Islet precursor cell (in vitro differentiated cells): ENCODE measurements at places on chromosomes 4 and X.

- peak; percentile 94 for DNase-seq
Measured at GRCh38 chrX:103687073-103687695, 685 bp upstream of the MORF4L2 start.

- DNase-seq: peak; percentile 74
Measured at GRCh38 chr4:183797011-183797444, 108.1 kb upstream of the STOX2 start.

DNA sequence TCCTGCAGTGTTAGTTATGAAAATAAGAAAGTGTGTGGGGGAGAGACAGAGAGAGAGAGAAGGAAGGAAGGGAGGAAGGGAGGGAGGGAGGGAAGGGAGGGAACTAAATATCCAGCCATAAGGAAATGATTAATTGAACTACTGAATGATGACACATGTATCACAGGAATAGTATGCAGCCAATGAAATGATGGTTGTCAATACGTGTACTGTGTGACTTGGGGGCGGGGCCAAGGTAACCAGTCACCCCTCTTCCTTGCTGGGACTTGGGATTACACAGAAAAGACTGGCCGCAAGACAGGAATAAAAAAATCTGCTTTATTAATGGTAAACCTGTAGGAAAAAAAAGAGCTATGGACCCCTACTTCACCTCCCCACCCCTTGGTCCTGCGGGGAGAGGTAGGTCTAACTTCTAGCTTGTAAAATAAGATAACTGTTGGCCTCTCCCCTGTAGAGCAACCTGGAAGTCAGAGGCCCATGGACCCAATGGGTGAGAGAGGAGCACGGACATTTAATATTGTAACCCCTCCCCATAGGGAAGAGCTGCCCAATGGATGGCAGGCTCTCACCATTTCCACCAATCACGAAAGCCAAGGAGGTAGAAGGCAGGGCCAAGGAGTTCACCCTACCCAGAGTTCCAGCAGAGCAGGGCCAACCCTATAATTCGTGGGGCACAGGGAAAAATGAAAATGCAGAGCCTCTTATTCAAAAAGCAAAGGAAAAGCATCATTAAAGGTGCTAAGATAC is 7.4 kb downstream of the PPP2R2C start:
- DNase-seq: peak; percentile 46

DNA sequence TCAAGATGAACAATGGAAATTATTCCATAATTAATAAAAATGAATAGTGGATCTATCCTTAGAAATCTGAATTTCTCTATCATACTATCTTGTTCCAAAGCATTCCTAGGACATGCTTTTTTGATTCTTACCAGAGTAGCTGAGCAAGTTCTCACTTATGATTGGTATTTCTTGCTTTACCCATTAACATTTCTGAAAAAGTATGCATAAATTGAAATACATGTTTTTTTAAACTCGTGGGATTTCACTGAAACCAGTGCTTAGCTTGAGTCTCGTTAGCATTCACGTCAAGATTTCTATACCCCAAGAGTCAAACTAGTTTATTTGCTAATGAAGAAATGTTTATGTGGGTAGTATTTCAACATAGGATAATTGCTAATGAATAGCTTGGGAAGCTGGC is 89.0 kb downstream of the ELOVL6 start:
- no peak for DNase-seq

- peak; percentile 54 for DNase-seq
Measured at GRCh38 chr4:31674313-31674947, 954.3 kb downstream of the PCDH7 start.

DNA sequence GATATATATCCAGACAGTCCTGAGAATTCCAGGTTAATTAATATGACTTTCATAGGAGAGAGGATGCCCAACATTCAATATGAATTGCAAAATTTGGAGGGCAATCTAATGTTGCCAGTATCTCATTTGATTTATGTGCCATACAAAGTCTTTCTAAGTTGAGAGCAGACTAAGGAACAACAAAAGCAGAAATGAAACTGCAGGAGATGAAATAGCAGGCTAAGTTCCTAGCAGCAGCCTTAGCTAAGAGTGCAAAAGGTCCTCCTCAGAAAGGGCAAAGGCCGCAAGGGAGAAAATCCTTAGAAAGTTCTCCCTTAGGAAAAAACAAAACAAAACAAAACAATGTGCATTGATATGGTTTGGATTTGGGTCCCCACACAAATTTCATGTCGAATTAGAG is 602.9 kb upstream of the HTR2C start:
- DNase-seq: no peak

DNA sequence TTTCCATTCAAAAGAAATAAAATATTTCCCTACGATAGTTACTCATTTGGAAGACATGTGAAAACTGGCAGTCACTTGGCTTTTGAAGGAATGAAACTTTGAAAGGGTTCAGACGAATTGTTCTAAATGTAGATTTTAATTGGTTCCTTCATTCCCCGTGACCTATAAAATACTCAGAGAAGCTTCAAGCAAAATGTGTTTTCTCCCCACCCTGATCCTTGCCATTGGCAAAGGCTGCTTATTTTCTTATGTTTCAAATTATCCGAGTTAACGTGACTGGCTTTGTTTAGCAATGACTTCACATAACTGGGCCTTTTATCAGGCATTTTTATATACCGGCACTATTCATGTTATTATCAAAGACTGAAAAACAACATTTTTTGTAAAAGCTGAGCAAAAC is 204.1 kb upstream of the NEIL3 start:
- no peak for DNase-seq

DNA sequence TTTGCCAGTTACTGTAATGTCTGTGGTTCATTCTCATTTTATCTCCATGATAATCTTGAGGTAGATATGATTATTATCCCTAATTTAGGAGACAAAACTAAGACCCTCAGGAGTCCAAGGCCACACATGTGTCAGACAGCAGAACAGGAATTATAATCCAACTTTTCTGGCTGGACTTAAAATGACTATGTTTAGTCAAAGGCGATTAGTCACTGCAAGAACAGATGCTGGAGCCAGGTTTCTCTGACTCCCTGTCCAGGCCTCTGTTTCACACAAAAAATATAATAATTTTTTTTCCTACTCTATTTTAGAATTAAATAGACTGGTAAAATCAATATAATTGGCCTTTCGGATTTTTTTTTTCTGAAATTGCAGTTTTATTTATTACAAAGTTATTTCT is 56.7 kb upstream of the TMEM131L start:
- no peak for DNase-seq

GRCh38 chr4:8828869-8829268 is 42.8 kb downstream of the HMX1 start:
- no peak for DNase-seq

DNA sequence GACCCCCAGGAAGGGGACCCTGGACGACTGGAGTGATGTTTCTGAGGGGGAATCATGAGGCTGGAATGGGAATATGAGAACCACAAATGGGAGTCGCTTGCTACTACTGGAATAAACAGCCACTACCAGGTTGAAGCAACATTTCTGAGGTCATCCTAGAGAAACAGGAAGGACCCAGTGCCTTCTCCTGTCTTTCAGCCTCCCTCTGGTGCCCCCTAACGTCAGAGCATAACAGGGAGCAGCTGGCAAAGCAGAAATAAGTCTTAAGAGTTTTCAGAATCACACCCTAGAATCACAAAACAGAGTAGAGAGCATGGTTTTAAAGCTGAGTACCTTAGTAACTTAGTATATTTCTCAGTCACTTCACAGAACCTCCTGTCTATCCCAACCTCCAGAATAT is 347.8 kb upstream of the PITX2 start:
- DNase-seq: peak; percentile 84

DNA sequence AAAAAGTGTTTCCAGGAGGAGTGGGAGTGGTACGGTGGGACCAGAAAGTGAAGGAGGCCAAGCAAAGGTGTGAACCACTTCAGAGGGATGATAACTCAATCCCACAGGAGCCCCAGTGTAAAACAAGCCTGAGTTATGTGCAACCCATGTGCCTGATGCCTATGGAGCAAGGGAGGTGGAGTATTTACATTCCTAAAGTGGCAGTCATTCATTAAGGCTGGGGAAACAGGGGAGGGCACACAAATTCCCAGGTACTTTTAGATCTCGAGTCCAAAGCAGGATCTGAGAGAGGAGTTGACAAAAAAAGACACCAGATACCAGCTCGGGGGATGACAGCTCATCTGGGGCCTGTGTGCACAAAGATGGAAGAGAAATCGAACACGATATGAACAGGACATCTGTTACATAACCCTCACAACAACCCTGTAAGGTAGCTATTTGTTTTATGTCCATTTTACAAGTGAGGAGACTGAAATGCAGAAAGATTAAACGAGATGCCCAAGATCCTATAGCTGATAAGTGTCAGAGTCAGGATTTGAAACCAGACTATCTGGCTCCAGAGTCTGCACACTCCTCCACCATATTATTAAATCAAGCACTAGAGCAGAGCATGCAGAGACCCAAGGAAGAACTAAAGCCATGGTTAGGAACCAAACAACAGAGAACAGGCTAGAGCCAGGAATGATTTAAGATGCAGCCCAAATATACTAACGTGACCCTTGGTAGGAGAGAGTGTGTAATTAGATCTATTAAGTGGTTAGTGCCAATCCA is 91.9 kb upstream of the MAPK10 start:
- peak; percentile 91 for DNase-seq

- no peak for DNase-seq
Measured at GRCh38 chrX:53323196-53323595, 41.8 kb upstream of the IQSEC2 start.

DNA sequence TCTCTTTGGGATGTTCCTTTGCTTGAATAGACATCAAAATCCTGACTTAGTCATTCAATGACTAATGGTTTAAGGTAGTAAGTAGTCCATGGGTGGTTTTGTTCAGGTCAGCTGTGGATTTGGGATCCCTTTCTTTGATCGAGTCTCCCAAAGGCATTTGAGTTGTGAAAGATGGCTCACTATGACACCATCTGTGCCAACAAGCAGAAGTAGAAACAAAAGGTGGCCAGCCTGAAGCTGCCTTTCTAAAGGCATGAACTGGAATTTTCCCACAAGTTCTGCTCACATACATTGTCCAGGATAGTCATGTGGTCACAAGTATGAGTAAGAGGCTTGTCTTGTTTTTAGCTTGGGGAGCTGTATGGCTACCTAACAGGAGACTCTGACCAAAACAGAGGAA is 129.9 kb downstream of the CCNG2 start:
- no peak for DNase-seq

GRCh38 chr4:76278583-76278982 is 27.1 kb downstream of the FAM47E start:
- no peak for DNase-seq

- no peak for DNase-seq
Measured at GRCh38 chr4:105620640-105621323, 68.4 kb downstream of the ARHGEF38 start.

GRCh38 chr4:8543623-8544022 is 36.6 kb upstream of the GPR78 start:
- peak; percentile 15 for DNase-seq

DNA sequence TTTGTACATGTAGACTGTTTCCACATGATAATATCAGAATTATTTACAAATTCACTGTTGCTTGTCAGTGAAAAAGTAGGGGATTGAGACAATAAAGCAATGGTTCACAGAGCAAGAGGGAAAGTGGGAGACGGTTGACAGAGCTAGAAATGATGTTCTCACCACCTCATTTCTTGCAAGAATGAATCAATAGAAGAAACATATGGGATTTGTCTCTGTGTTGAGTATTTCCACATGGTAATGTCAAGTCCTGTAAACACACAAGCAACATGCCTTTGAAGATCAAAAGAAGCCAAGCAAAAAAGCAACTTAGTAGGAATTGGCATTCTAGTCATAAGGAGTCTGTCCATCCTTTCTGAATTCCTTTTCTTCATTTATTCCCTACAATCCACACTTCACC is 1806.6 kb upstream of the AGA start:
- no peak for DNase-seq

GRCh38 chr4:184361443-184361842 is 112.9 kb downstream of the IRF2 start:
- DNase-seq: no peak

- peak; percentile 91 for DNase-seq
Measured at GRCh38 chr4:41611881-41612871, 74.2 kb downstream of the LIMCH1 start.

- DNase-seq: no peak
Measured at GRCh38 chrX:53685711-53686110, 808 bp downstream of the HUWE1 start.

- peak; percentile 86 for DNase-seq
Measured at GRCh38 chr4:26083987-26084386, 170.0 kb downstream of the SMIM20 start.

GRCh38 chr4:151407466-151408379 is 1.3 kb upstream of the FHIP1A start:
- no peak for DNase-seq

DNA sequence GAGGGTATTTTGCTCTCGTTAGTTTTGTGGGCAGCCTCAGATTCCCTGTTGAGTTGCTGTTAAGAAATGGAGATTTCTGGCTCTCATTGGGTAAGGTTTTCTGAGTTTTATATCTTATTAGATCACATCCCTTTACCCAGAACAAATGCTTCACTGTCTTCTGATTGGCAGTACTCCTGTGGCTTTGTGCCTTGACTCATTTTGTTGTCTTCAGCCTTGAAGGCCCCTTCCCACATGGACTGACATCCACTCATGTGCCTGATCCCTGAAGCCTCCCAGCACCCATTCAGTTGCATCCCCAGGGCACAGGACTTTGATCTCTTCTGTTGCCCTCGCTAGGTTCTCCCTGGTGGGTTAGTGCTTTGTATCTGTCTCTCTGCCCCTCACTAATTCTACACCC is 10.4 kb downstream of the MED28 start:
- no peak for DNase-seq

DNA sequence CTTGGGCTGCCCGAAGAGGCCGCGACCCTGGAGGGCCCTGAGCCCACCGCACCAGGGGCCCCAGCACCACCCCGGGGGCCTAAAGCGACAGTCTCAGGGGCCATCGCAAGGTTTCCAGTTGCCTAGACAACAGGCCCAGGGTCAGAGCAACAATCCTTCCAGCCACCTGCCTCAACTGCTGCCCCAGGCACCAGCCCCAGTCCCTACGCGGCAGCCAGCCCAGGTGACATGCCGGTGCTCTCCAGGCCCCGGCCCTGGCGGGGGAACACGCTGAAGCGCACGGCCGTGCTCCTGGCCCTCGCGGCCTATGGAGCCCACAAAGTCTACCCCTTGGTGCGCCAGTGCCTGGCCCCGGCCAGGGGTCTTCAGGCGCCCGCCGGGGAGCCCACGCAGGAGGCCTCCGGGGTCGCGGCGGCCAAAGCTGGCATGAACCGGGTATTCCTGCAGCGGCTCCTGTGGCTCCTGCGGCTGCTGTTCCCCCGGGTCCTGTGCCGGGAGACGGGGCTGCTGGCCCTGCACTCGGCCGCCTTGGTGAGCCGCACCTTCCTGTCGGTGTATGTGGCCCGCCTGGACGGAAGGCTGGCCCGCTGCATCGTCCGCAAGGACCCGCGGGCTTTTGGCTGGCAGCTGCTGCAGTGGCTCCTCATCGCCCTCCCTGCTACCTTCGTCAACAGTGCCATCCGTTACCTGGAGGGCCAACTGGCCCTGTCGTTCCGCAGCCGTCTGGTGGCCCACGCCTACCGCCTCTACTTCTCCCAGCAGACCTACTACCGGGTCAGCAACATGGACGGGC is 579 bp downstream of the ABCD1 start:
- DNase-seq: no peak

DNA sequence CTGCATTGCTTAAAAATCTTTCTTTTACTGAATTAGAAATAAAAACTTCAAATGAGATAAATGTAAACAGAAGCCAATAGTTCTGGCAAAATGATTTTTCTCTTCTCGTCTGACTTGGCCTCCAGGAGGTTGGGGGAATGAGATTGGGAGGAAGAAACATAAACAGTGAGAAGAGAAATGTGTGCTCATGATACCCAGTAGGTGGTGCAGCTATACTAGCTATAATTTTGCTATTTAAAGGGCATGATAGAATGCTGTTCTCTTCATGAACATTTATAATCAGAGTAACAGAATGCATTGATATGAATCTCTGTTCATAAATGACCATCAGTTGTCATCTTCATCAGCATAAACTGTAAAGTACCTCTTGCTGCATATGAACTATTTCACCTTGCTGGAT is 85.5 kb downstream of the TACR3 start:
- DNase-seq: no peak
